ENCODE measurements at places on chromosomes 11 and 22. TPM values are rescaled to one million over a fixed set of nuclear protein-coding genes. Genes with fewer than 3 reads are reported as not detected.
A peak's percentile ranks its signal among the peaks of the same experiment; 100 is the strongest.

DNA sequence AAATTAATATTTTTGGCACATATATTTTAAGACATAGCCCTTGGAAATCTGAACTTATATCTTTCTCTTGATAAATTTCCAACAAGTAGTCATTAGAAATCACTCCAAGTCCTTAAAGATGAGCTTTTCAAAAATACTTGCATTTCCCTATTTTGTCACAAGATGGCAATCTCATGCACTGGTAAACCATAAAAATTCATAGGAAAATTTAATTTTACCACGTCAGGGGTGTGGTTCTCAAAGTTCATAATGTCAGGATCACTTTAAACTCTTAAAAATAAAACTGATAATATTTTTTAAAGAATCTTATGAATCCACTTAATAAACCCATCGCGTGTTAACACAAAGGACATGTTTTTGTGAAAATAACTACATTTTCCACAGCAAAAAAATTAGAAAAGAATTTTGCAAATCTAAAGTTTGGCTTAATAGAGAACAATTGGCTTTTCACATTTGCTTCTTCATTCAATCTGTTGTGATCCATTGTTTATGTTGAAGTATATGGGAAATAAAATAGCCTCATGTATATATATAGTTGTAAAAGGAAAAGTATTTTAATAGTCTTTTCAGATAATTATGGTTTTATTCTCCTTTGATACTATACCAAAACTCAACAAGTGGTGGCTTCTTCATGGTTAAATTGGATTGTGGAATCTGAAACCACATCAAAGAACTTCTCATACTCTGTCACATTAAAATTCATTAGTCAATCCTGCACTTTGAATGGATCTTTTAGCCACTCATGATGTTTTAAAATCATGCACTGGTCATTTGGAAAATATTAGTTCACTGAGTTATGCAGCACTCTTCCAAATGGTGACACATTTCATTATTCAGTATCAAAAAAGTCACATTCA lies 169.1 kb downstream of the CADM1 start:
- DNase-seq: no peak
- no peaks in the 10 kb centered on the region for H3K27me3 ChIP-seq
- H3K36me3 ChIP-seq: no peaks in the 10 kb centered on the region
- H3K27ac ChIP-seq: no peak overlapping the region
- H3K4me1 ChIP-seq: no peaks in the 10 kb centered on the region

The CHST1 gene
- total RNA-seq: 2.0 TPM

- no peak for DNase-seq
- no peak overlapping the region for H3K4me3 ChIP-seq
- no peaks in the 10 kb centered on the region for H3K27me3 ChIP-seq
- H3K36me3 ChIP-seq: no peaks in the 10 kb centered on the region
- H3K4me1 ChIP-seq: peaks cover 24% of the 10 kb centered on the region
- no peak overlapping the region for H3K27ac ChIP-seq
Measured at GRCh38 chr11:96237766-96238266, 105.2 kb downstream of the MAML2 start.

- H3K27me3 ChIP-seq: no peaks in the 10 kb centered on the region
- DNase-seq: no peak
- no peaks in the 10 kb centered on the region for H3K36me3 ChIP-seq
- no peak overlapping the region for H3K27ac ChIP-seq
- H3K4me1 ChIP-seq: no peaks in the 10 kb centered on the region
Measured at GRCh38 chr11:77384571-77384970, 83.1 kb upstream of the GDPD4 start.

DNA sequence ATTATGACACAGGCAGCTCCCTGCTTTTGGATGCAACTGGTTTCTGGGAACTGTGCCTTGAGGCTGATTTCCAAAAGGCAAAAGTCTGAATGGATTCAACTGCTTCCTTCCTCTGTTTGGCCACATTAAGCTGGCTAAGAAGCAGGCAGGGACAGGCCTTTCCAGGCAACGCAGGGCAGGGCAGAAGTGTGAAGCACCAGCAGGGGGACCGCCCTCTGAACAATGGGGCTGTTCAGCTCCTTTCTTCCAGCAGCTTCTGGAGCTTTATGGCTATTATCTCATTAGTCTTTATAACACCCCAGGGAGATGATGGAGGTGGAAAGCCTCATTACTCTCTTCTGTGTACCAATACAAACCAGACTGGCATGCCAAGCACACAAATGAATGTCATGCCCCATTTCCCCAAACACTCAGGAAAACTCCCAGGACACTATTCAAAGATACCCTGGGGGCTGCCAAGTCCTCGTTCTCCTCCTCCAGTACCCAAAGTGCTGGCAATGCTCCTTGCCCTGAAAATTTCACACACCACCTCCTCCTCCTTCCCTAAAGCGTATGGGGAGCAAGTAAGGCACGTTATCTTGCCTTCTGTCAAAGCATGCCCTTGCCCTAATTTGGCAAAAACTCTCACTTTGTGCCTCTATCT lies 21.3 kb downstream of the MORC2 start:
- H3K27ac ChIP-seq: no peak overlapping the region
- H3K27me3 ChIP-seq: no peaks in the 10 kb centered on the region
- DNase-seq: no peak
- peaks cover 7% of the 10 kb centered on the region for H3K36me3 ChIP-seq
- H3K4me1 ChIP-seq: no peaks in the 10 kb centered on the region
- H3K4me3 ChIP-seq: no peak overlapping the region

DNA sequence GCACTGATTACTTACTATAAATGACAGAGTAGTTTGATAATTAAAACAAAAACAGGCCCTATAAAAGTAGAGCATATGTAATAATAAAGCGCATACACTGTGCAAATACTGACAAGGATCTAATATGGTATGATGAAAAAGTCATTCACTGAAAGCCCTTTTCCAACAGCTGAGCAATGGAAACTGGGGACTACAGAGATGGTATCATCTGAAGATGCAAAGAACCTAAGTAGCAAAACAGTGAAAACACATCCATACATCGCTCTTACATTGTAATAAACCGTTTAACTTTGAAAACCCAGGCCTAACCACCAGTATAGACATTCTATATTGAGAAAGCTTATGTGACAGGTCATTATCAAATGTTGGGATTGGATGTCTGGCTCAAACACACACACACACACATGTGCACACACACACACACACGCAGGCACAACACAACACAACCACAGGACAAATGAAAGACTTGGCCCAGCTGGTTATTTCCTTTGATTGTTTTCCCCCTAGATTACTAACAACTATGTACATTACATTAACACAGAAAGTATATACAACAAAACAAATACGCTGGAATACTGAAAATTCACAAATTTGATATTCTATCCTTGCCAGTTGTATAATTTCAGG lies 119.5 kb downstream of the APOL5 start:
- H3K4me1 ChIP-seq: peaks cover 38% of the 10 kb centered on the region
- no peaks in the 10 kb centered on the region for H3K27me3 ChIP-seq
- no peak overlapping the region for H3K4me3 ChIP-seq
- no peak for DNase-seq
- H3K36me3 ChIP-seq: no peaks in the 10 kb centered on the region
- no peak overlapping the region for H3K27ac ChIP-seq

- no peaks in the 10 kb centered on the region for H3K27me3 ChIP-seq
- DNase-seq: no peak
- H3K36me3 ChIP-seq: no peaks in the 10 kb centered on the region
- H3K4me1 ChIP-seq: no peaks in the 10 kb centered on the region
Measured at GRCh38 chr11:68993546-68993945, 12.8 kb upstream of the MRGPRD start.

- no peak for DNase-seq
- no peaks in the 10 kb centered on the region for H3K27me3 ChIP-seq
- H3K4me3 ChIP-seq: no peak overlapping the region
- H3K4me1 ChIP-seq: peaks cover 66% of the 10 kb centered on the region
- peak overlapping the region; percentile 13 for H3K27ac ChIP-seq
Measured at GRCh38 chr22:30301995-30302809, 12.9 kb upstream of the CASTOR1 start.
